ENCODE measurements at places on chromosomes 7 and 10.

DNA sequence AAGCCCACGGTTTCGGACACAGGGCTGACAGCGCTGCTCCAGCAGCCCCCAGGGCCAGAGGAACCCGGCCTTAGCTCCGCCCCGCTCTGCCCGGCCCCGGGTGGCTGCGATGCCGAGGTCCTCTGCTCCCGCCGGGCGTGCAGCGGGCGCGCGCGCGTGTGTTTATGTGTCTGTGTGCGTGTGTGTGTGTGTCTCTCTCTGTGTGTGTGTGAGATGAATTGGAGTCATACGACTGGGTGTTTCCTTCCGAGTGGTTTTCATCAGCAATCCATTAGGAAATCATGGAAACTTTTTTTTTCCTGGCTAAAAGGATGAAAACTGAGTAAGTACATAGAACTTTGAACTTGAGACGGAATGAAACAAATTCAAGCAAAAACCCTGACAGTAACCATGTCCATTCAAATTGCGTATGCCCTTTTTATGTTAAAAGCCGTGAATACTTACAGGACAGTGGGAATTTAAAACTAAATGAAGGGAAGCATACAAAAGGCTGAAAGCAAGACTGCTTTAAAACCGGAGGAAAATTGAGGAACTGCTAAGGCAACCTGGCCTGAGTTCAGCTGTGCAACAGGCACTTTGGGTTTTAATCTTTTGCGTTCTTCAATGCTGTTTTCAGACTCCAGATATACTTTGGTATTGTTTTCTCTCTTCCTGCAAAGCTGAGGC is at the start of gene CPED1:
CPED1 (plus strand) TSS at position 121 of the 666 bp plus-strand sequence. CDS start 911 bp downstream, outside the sequence.
- peak; percentile 43 for DNase-seq

DNA sequence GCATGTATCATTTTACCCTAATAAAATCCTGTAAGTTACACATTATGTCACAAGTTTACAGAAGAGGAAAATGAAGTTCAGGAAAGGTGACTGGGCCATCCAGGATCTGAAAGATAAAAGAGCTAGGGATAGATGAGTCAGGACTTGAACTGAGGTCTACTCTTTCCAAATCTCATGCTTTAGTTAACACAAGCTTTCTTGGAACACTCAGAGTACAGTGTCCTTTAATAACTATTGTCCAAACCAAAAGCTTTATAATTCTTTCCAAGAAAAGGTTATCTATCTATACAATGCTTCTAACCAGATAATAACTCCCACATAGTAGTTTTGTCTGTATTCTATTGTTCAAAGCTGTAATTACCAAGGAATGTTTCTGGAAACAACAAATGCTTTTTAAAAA is 164.6 kb downstream of the LRRN3 start:
- DNase-seq, result no peak

GRCh38 chr7:119861385-119861784 is 411.6 kb upstream of the KCND2 start:
- no peak for DNase-seq

- DNase-seq, result no peak
Observed at GRCh38 chr10:15448598-15448997, 77.5 kb upstream of the FAM171A1 start.

- DNase-seq, result no peak
Observed at GRCh38 chr7:12583922-12584321, 13.4 kb downstream of the SCIN start.

DNA sequence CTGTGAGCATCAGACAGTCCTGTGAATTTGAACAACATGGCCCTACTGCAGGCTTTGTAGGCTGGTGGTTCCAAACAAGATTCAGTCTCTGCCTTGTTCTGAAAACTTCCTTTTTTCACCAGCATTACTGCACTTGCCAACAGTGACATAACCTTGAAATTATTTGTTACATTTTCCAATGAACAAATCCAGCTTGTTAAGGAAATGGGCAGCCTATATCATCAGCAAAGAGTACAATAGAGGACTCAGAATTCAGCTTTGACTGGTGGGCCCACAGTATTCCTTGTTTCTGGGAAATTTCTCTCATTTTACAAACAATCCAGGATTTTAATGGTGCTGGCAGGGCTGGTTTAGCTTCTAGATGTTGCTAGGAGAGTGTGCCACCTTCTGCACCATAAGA is 703.7 kb upstream of the FZD8 start:
- DNase-seq, result no peak

Measured in GM04503 (cell line).